ENCODE measurements at places on chromosomes 6 and 20.

GRCh38 chr6:84596488-84596887 lies 167.9 kb downstream of the TBX18 start:
- no peak overlapping the region for H3K4me3 ChIP-seq
- no peaks in the 10 kb centered on the region for H3K27me3 ChIP-seq
- no peak overlapping the region for H3K27ac ChIP-seq
- no peaks in the 10 kb centered on the region for H3K4me1 ChIP-seq
- no peaks in the 10 kb centered on the region for H3K36me3 ChIP-seq
- no peak for DNase-seq

- no peak overlapping the region for H3K4me3 ChIP-seq
- no peak for DNase-seq
- no peaks in the 10 kb centered on the region for H3K27me3 ChIP-seq
- peaks cover 8% of the 10 kb centered on the region for H3K4me1 ChIP-seq
- H3K27ac ChIP-seq, result no peak overlapping the region
Measured at GRCh38 chr6:163841326-163841725, 426.8 kb downstream of the QKI start.

GRCh38 chr6:322259-322930 lies 30.1 kb downstream of the DUSP22 start:
- DNase-seq, result no peak
- H3K27ac ChIP-seq, result no peak overlapping the region
- H3K4me1 ChIP-seq, result no peaks in the 10 kb centered on the region
- no peak overlapping the region for H3K4me3 ChIP-seq
- H3K36me3 ChIP-seq, result no peaks in the 10 kb centered on the region

DNA sequence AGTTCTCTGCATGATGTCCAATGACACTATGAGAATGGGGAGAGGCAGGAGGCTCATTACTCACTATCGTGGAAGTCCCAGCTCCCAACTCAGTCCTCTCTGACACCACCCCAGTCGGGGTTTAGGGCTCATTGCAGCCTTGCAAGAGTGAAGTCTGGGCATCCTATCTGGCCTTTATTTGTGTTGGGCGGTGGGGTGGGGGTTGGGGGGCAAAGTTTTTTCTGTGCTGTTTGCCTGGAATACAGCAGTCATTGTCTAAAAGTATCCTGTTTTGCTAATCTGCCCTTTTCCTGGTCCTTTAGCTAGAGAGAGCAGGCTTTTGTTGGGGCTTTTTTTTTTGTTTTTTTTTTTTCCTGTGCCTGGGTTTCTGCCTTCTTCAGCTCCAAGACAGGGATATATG lies 174.2 kb downstream of the MYLK4 start:
- H3K27me3 ChIP-seq, result no peaks in the 10 kb centered on the region
- no peak for DNase-seq
- H3K27ac ChIP-seq, result no peak overlapping the region
- H3K4me3 ChIP-seq, result no peak overlapping the region
- H3K36me3 ChIP-seq, result no peaks in the 10 kb centered on the region
- no peaks in the 10 kb centered on the region for H3K4me1 ChIP-seq

GRCh38 chr20:39038495-39038894 lies 76.4 kb downstream of the DHX35 start:
- H3K27me3 ChIP-seq, result no peaks in the 10 kb centered on the region
- no peaks in the 10 kb centered on the region for H3K4me1 ChIP-seq
- H3K4me3 ChIP-seq, result no peak overlapping the region
- no peak overlapping the region for H3K27ac ChIP-seq
- peak; percentile 10 for DNase-seq

GRCh38 chr20:40686893-40687292 lies 2.1 kb downstream of the MAFB start:
- no peaks in the 10 kb centered on the region for H3K36me3 ChIP-seq
- DNase-seq, result no peak
- peaks cover 7% of the 10 kb centered on the region for H3K4me1 ChIP-seq
- H3K27me3 ChIP-seq, result peaks cover 14% of the 10 kb centered on the region
- no peak overlapping the region for H3K4me3 ChIP-seq

GRCh38 chr20:19056909-19057308 lies 155.5 kb upstream of the SLC24A3 start:
- no peak overlapping the region for H3K27ac ChIP-seq
- no peaks in the 10 kb centered on the region for H3K36me3 ChIP-seq
- H3K27me3 ChIP-seq, result no peaks in the 10 kb centered on the region
- peak; percentile 34 for DNase-seq

- no peak overlapping the region for H3K4me3 ChIP-seq
- H3K4me1 ChIP-seq, result peaks cover 8% of the 10 kb centered on the region
- H3K27ac ChIP-seq, result no peak overlapping the region
- no peak for DNase-seq
- H3K27me3 ChIP-seq, result no peaks in the 10 kb centered on the region
Measured at GRCh38 chr6:157246771-157247484, 76.4 kb downstream of the TMEM242 start.

GRCh38 chr6:67175101-67175500 lies 1460.0 kb upstream of the ADGRB3 start:
- H3K27ac ChIP-seq, result no peak overlapping the region
- DNase-seq, result no peak
- no peak overlapping the region for H3K4me3 ChIP-seq
- H3K36me3 ChIP-seq, result no peaks in the 10 kb centered on the region
- no peaks in the 10 kb centered on the region for H3K27me3 ChIP-seq

Measured in adrenal gland (tissue), 19 donors.